ENCODE measurements at places on chromosomes 12 and 14. TPM values are rescaled to one million over a fixed set of nuclear protein-coding genes. Genes with fewer than 3 reads are reported as not detected.

DNA sequence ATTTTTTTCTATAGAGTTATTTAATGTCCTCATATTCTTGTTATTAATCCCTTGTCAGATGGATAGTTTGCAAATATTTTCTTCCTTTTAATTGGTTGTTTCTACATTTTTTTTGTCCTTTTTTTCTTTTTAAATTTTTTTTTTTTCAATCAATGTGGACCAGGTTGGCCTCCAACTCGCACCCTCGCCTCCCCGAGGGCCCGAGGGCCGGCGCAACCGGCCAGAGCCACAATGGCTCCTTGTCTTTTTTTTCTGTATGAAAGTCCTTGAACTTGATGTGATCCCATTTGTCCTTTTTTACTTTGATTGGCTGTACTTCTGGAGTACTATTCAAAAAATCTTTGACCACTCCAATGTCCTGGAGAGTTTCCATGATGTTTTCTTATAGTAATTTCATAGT, 17.7 kb upstream of the SLCO1B1 start:
- no peak for DNase-seq

DNA sequence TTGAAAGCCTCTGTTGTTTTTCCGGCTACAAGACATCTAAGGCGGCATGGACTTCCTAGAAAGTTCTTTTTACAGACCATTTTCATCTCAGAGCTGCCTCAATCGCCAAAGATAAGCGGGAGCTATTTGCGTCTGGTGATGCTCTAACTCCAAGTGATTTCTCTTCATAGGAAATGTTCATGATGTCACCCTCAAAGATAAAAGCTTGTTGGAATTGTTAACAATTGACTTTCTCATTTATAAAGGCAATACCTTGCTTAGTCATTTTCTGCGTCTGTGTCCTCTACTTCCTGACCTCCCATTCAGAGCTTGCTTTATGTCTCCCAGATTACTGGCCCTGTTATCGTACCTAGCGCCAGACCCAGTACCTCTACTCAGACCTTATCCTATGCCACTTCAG, 259.0 kb upstream of the G2E3 start:
- DNase-seq = no peak

GRCh38 chr14:59631237-59631636, 54.6 kb upstream of the CCDC175 start:
- DNase-seq = no peak

TAOK3 gene
- total RNA-seq = 3.1 TPM

GRCh38 chr14:35331605-35332516, 39.7 kb downstream of the PSMA6 start:
- DNase-seq = peak; percentile 90

GRCh38 chr14:20295067-20295466, 10.7 kb downstream of the TTC5 start:
- no peak for DNase-seq

COCH gene
- 2.0 TPM for total RNA-seq

DNA sequence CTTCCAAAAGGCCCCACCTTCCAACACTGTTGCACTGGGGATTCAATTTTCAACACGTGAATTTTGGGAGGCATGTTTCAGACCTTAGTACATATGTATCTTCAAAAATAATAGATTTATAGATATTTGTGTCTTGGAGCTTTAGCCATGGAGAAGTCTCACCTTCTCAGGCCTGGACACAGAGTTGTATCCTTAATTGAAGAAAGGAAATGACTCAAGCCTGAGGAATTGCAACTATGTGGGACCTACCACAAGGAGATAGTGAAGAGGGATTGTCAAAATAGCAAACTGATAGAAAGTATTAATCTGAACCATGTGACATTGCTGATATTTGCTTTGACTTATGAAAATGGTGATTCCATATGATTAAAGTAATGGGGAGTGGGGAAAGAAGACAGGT, 89.8 kb downstream of the ACSS3 start:
- DNase-seq = no peak

HAL gene
- not detected for total RNA-seq

DNA sequence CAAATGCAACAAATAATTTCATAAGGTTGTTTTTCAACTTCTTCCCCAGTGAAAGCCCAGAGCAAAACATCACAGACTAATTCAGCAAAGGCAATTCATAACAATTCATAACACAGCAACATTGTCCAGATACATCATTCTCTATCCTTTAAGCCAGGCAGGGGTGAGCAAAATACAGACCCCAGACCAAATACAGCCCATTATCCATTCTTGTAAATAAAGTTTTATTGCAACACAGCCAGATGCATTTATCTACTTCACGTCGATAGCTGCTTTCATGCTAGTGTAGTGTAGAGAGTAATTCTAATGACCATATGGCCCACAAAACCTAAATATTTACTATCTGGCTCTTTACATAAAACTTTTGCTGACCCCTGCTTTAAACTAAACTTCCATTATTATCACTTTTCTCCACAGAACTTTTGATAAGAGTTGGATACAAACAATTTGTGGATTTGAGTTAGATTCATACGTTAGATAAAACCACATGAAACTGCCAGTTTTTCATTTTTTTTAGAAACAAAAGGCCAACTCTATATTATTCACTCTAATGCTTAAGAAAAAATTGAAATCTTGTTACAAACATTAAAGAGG, 174.4 kb downstream of the DUSP6 start:
- DNase-seq = no peak

DNA sequence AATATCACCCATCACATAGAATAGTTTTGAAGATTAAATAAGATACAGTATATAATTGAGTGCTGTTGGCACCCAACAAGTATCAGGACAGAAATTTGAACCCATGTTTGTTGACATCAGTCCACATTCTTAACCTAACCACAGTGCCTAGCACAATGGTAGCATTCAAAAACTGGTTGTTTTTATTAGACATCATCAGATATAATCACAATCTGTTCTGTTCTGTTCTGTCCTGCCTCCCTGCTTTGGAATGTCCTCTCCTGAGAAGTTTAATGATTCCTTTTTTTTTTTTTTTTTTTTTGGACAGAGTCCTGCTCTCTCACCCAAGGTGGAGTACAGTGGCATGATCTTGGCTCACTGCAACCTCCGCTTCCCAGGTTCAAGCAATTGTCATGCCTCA, 476.6 kb downstream of the RMST start:
- DNase-seq = no peak
